ENCODE measurements at places on chromosomes 5 and 9. TPM values are rescaled to one million over a fixed set of nuclear protein-coding genes. Genes with fewer than 3 reads are reported as not detected.

The NEURL1B gene
- total RNA-seq, result 5.1 TPM

The FAM200C gene
- total RNA-seq, result 2.8 TPM

The GNE gene
- 23.9 TPM for total RNA-seq

The KIF27 gene
- total RNA-seq, result 3.5 TPM

The C6 gene
- total RNA-seq, result not detected

The CHSY3 gene
- 1.7 TPM for total RNA-seq

The TCOF1 gene
- 30.8 TPM for total RNA-seq

The BTNL3 gene
- total RNA-seq, result not detected

The IFNA5 gene
- not detected for total RNA-seq

The AQP3 gene
- 1.1 TPM for total RNA-seq

The EGFLAM gene
- total RNA-seq, result 3.5 TPM

The MATR3 gene
- total RNA-seq, result 266 TPM

The CD14 gene
- 0.29 TPM for total RNA-seq

The SPACA9 gene
- total RNA-seq, result 6.9 TPM

The ADAMTS16 gene
- 2.8 TPM for total RNA-seq

The PCDHA4 gene
- total RNA-seq, result 1.2 TPM

The APBA1 gene
- 1.1 TPM for total RNA-seq

The TEK gene
- 0.07 TPM for total RNA-seq

The OR2V2 gene
- not detected for total RNA-seq

The NR6A1 gene
- total RNA-seq, result 2.2 TPM
